ENCODE measurements at places on chromosomes 1 and 21.

- no peak for DNase-seq
Observed at GRCh38 chr1:43980255-43981134, 1.5 kb downstream of the B4GALT2 start.

GRCh38 chr1:3610527-3611169, 660 bp downstream of the MEGF6 start:
- DNase-seq = no peak

GRCh38 chr1:165816826-165817497, 10.5 kb upstream of the UCK2 start:
- DNase-seq = no peak

- DNase-seq = no peak
Observed at GRCh38 chr1:167107456-167107855, 13.6 kb downstream of the STYXL2 start.

DNA sequence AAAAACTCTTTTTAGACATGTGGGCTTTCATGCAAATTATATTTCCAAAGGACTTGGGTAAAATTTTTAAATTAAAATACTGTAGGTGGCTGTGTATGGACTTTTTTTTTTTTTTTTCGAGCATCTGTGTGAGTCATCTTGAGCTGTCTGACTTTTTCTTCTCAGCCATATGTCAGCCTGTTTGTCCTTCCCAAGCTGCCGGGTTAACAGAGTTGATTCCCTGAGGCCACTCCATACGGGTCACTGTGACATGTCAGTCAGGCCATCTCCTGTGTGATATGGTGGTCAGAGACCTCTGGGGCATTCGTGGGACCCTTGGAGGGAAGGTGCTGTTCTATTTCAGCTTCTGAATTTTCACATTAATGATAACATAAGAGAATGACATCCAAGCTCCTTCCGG, 148.3 kb downstream of the KCNJ6 start:
- no peak for DNase-seq

DNA sequence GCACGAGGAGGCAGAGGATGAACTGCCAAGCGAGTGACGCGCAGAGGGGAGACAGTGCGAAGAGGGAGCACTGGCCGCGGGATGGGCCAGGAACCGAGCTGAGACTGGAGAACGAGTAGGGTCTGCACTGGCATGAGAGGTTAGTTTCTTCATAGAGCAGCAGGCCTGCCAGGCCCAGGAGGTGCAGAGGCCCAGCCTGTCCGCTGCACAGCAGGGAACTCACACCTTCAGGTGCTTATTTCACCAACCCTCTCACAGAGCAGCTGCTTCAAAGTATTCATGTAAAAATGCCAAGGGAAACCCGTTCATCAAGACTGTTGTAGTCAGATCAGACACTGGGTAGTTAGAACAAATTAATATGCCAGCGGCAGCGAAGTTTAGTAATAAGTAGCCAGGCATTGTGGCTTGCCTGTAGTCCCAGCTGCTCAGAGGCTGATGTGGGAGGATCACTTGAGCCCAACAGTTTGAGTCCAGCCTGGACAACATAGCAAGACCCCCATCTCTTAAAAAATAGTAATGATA, 144.5 kb downstream of the SLC45A1 start:
- DNase-seq = no peak

DNA sequence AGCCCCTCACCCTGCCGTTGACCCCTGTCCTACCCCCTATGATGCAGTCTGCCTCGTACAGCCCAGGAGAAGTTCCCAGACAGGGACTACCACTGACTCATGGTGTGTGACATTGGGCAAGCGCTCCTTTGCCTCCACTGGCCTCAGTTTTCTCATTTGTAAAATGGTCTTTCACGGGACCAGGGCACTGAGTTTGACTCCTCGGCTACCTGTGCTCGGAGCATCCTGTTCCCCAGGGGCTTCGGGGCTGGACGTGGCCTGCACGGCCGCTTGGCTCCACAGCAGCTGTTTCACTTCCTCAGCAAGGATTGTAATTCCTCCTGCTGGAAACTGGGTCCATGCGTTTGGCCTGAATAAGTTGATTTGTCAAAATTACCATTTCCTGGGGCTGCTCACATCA, 277.3 kb downstream of the MATN1 start:
- DNase-seq = no peak

DNA sequence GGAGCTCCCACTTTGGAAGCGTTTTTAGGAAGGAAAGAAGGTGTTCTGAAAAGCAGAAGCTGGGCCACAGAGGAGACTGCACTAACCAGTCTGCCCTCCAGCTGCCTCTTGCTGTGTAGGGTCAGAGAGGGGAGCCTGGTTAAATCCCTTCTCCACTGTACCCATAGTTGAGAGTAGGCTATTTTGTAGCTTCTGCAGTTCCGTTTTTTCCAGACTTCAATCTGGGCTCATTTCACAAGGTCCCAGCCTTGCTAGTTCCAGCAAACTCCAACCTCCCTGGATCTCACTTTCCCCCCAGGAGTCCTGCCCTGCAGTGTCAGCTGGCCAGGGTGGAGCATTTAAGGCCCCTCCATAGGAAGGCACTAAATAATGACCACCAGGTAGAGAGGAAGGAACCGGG, 11.0 kb downstream of the TNN start:
- no peak for DNase-seq

GRCh38 chr1:118253053-118253915, 68.3 kb upstream of the SPAG17 start:
- no peak for DNase-seq

GRCh38 chr1:207007352-207008033, 25.1 kb downstream of the C1orf116 start:
- no peak for DNase-seq

DNA sequence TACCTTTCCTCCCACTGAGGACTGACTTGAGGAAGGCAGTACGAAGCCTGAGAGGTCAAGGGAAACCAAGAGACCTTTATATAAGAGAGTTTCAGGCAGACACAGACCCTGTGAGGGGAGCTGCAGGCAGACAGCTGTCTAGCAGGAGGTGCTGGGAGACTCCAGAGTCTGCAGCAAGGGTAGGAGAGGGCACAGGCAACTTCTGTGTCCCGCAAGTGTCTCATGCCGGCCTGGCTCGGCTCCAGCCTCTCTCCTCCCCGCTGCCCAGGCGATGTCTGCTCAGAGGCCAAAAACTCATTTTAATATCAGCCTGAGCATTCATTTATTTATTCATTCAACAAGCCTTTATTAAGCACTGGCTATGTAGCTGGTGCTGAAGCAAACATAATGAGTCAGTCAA, 83.0 kb downstream of the KIRREL1 start:
- DNase-seq = no peak

GRCh38 chr1:24551960-24552571, 3.8 kb upstream of the NCMAP start:
- no peak for DNase-seq

GRCh38 chr21:30994932-30995331, 43.3 kb downstream of the KRTAP19-8 start:
- no peak for DNase-seq

DNA sequence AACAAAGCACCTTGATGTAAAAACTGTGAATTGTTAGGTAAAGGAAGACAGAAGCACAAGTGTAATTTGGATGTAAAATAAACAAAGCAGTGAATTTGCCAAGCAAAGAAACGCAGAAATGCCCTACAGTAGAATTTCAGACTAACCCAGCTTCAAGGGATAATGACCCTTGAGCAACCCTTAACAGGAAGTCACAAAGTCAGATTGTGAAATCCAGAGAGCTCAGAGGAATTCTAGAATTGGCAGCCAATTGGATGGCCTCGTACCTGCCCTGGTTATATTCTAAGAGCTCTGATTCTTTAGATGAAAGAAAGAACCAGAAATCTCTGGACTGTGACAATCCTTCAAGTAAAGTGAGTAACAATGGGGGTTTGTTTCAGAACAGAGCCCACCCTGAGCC, 152.7 kb upstream of the CHRM3 start:
- no peak for DNase-seq

- DNase-seq = no peak
Observed at GRCh38 chr1:168279253-168279652, 1.4 kb upstream of the TBX19 start.

DNA sequence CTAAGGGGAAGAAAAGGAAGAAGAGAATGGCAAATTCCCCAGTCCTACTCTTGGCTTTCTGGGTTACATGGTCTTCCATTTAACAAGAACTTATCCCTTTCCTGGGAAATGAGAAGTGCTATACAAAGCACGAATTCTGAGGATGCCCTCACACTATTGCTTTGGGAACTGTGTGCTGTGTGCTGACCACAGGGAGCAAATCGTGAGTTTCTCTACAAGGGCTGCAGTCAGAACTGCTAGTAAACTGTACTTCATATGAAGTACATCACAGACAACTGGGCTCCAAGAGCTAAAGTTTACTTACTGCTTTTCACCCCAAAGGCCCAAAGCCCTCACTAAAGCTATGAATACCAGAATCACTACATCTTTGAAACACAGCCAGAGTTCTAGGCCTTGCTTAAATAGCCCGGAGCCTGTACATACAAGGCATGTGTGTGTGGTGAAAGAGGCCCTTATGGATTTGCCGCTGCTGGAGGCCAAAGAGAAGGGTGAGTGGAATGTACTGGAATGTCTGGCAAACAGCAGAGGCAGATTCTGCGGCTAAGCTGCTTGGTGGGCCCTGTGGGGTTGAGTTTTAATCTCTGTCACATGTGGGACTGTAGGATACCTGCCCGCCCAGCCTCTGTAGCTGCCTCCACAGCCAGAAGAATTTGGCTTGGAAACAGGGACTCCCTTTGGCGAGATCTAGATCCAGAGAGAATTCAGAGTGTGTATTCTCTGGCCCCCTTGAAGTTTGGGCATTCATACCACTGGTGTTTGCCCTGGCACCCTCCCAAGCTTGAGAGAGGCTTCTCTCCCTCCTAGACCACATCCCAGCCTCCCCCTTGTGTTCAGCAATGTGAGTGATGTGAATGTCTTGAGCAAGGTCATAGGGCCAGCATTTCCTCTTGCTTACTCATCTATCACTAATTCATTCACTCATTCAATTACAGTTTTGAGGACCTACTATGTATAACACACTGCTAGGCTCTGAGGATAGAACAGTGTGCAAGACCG, 21.9 kb upstream of the TRIM67 start:
- DNase-seq = no peak
